Umbilical cord (tissue), 2 donors: ENCODE measurements at places on chromosomes 5 and 9. TPM values are rescaled to one million over a fixed set of nuclear protein-coding genes. Genes with fewer than 3 reads are reported as not detected.

Gene COL15A1
- total RNA-seq: 348 TPM

Gene LRRC70
- total RNA-seq: 1.9 TPM

Gene FOXD4
- 3.4 TPM for total RNA-seq

Gene SLC36A3
- 1.4 TPM for total RNA-seq

Gene FRMD3
- total RNA-seq: 51.3 TPM

Gene FAM169A
- total RNA-seq: 5.3 TPM

Gene NRARP
- total RNA-seq: 1.9 TPM

Gene DEPDC1B
- 16.9 TPM for total RNA-seq

Gene ANP32B
- 14.2 TPM for total RNA-seq

Gene LURAP1L
- total RNA-seq: 30.8 TPM

Gene NEUROG1
- total RNA-seq: not detected

Gene GBGT1
- total RNA-seq: 18.3 TPM

Gene MLANA
- 1.2 TPM for total RNA-seq

Gene PRXL2C
- 17.8 TPM for total RNA-seq

Gene RASGRF2
- 2.9 TPM for total RNA-seq

Gene ADGRD2
- total RNA-seq: not detected

Gene TAF11L12
- 0.96 TPM for total RNA-seq

GRCh38 chr9:26856413-26857032 lies 36.1 kb downstream of the CAAP1 start:
- no peak for DNase-seq

GRCh38 chr9:21144603-21145002 lies 3.0 kb upstream of the IFNW1 start:
- no peak for DNase-seq

DNA sequence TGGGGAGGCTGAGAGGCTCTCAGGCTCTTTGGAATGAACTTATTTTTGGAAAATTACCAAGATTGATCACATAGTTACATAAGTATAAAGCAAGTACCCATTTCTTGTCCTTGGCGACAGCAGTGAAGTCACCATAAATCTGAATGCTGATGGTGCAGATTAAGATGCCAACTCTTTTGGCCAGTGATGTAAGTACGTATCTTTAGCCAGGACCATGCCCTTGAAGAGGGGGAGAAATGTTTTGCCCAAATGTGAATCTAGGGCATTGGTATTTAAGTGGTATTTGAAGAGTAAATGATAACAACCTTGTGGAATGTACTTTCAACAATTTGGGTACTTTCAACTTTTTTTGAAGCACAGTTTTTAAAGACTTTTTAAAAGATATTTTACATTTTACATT lies 68.2 kb upstream of the RAD23B start:
- DNase-seq: no peak

DNA sequence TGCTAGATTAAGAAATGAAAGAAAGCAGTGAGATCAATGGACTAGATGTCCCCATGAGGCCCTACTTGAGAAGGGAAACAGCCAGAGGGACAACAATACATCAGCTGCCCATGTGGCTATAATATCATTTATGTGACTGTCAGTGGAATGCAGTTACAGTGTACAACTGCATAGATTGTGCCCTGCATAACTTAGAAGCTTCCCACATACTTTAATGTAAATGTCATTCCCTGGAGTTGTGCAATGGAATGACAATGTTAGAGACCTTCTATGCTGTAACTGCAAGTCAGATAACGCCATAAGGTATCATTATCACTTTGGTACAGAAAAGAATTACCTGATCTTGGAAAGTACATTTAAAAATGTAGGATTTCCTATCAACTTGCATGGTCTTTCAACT lies 67.4 kb downstream of the FBN2 start:
- no peak for DNase-seq

DNA sequence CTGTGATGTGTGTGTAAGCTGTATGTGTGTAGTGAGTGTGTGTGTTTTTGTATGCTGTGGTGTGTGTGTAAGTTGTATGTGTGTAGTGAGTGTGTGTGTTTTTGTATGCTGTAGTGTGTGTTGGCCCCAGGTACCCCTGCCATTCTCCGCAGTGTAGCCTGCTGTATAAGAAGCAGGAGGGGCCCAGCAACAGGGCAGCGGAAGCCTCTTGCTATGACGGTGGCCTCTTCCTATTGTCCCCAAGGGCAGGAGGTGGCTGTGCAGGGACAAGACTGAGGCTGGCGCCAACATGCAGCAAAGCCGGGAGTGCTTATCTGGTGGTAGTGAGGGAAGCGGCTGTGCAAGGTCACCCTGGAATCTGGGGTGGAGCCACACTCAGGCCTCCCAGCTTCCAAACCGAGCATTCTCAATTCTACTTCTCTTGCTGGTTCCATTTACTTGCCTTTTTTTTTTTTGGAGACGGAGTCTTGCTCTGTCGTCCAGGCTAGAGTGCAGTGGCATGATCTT lies 5.1 kb downstream of the SPAAR start:
- DNase-seq: peak; percentile 63

DNA sequence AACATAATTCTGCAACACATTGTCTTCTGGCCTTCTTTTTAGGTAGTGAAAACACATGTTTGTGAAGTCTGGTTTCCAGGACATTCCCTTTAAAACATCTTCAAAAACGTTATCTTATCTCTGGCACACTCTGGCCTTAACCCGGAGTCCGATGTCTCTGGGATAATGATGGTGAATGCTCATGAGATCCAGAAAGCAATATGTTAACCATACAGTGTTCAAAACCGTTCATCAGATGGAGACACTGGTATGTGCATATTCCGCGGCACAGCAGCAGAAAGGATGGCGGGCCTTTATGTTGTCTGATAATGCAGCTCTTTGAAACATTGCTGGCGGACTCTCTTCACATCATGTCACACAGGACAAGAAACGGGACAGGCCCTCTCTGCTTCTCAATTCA lies 605.2 kb downstream of the CCDC171 start:
- peak; percentile 68 for DNase-seq

- DNase-seq: no peak
Observed at GRCh38 chr9:116030517-116030916, 123.1 kb upstream of the PAPPA start.

GRCh38 chr9:32596096-32596865 lies 23.3 kb upstream of the NDUFB6 start:
- DNase-seq: no peak

GRCh38 chr5:89236900-89237299 lies 353.9 kb upstream of the MEF2C start:
- DNase-seq: no peak

DNA sequence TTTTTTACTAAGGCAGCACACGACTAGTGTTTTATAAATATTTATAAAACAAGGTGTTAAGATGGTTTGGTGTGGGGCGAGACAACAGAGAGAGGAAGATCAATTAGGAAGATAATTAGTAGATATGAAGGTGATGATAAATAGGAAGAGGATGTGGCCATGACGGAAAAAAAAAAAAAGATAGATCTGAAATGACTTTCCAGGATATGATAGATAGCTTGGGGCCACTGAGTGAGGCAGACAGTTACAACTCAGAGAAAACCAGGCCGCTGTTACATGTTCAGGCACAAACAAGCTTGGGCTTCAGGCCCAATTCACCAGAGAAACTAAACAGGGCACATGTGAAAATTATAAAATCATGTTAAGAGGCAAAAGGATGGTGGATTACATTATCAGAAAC lies 43.2 kb downstream of the KIAA0825 start:
- DNase-seq: no peak

DNA sequence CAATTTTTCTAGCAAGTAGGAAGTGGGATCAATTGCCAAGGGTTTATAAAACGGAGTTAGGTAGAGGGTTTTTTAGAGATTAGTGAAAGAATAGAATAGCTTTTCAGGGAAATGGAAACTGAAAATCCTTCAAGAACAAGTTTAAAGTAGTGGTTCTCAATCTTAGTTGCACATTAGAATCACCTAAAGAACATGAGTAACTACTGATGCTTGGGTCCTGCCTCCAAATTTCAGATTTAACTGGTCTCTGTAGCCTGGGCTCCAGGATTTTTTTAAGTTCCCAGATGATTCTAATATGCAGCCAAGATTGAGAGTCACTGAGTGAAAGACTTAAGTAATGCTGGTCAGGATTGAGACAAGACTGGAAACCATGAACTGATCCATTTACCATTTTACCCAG lies 20.5 kb downstream of the ELOVL7 start:
- no peak for DNase-seq

- DNase-seq: no peak
Observed at GRCh38 chr9:97320080-97320642, 12.7 kb downstream of the CCDC180 start.

- DNase-seq: no peak
Observed at GRCh38 chr9:76521244-76521681, 62.3 kb downstream of the GCNT1 start.

- DNase-seq: peak; percentile 50
Observed at GRCh38 chr5:135190416-135191083, 156.5 kb upstream of the PITX1 start.

DNA sequence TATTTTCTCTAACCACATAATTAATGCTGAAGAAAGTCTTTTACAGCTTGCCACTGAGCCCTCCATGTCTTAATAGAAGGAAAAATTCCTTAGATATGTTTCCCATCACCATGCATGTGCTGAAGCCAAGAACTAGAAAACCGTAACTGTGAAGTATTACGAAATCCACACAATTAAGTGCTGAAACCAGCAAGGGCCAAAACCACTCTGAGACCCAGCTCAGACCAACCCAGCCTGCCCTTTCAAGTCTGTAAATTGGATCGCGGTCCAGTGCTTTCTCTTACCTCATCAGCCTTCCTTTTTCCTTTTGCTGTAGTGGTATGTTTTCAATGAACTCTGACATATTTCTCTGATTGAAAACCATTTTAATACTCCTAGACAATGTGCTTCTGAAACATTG lies 26.3 kb downstream of the SEMA5A start:
- DNase-seq: peak; percentile 52

DNA sequence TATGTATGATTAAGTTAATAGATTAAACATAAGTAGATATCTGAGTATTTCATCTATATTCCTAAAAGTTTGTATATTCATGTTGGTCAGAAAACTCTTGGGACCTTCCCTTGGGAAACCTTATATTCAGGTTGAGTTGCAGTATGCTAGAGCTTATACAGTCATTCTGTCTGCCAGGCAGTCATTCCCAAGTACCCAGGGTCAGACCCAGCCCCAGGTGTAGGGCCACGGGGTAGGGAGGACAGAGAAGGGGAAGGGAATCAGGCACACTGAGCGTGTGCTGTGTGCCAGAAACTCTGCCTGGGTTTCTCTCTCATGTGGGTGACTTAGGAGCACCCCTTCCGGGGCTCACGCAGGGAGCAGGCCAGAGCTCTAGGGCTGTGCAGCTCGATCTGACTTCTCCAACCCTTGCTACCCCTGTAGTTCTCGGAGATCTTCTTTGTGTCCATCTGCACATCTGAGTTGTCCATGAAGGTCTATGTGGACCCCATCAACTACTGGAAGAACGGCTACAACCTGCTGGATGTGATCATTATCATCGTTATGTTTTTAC lies 28.2 kb downstream of the CATSPER3 start:
- DNase-seq: no peak

GRCh38 chr5:138697720-138698360 lies 55.4 kb upstream of the CTNNA1 start:
- no peak for DNase-seq

DNA sequence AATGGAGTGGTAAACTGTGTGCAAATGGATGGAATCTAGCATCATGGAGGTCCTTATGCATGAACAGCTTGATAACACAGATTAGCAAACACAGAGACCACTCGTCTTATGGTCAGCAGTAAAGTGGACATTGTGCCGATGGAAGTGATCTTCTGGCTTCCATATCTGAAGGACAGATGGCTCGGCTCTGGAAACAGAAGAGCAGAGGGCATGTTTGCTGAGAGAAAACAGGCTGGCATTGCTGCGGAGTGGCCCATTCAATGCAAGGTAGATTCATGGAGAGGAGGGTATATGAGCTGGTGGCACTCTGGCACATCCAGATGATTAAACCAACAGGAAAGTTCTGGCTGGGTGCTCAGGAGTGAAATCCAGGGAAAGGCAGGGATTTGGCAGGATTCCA lies 513.2 kb downstream of the DIRAS2 start:
- DNase-seq: no peak

DNA sequence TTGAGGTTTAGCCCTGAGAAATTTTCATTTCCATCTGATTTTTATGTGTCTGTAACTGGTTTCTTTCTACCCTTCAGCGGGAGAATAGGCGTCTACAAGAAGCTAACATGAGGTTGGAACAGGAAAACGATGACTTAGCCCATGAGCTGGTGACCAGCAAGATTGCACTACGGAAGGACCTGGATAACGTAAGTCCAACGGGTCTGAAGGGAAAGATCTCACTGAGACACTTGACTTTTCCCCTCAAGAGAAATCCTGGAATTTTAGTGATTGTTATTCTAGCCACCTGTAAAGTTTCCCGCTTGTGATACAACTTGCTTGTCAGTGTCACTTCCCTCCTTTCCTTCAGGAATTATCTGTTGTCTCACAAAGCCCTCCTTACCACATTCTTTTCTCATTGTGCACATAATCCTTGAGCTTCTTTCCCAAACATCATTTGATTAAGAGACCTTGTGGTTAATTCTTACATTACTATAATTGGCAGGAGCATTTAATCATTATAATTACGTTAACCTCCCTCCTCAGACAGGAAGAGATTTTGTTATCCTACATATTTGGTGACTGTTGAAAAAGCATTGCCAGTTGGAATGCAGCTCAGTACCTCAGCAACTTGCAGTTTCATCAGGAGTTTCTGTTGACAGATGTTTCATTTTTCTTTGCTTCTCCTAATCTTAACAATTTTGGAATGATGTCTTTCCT lies 56.9 kb downstream of the GPR21 start:
- no peak for DNase-seq

DNA sequence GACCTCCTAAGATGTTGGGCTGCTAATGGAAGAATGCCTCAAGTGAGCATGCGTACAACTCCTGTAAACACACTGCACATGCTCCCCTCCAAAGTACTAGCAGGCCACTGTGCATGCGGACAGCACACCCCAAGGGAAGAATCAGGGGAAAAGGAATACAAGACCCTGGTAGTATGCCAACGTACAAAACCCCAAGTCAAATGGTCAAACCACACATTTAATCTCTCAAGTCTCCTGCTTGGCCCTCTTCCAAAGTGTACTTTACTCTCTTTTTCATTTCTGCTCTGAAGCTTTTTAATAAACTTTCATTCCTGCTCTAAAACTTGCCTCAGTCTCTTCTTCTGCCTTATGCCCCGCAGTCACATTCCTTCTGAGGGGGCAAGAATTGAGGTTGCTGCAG lies 466.4 kb downstream of the DMRTA1 start:
- no peak for DNase-seq

DNA sequence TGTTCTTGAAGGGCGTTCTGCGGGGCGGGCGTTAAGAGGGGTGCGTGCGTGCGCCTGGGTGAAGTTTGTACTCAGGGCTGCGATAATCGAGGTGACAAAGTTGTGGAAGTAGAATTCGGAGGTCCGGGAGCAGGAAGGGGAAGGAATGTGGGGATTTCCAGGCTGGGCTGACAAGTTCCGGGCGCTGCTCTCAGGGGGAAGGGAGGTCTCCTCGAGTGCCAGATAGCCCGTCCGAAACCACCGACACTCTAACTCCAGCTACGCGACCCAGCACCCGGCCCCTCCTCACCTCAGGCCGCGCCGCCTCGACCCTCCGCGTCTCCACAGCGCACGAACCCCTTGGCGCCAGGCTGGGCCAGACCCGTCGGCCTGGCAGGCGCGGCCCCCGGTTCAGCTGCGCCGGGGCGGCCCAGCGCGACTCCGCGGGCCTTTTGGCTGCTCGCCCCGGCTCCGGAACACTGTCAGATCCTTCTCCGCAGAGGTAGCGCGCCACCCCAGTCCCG lies at the start of gene IL6ST:
IL6ST (minus strand) TSS at position 469 of the 503 bp plus-strand sequence. CDS start 18,685 bp downstream, outside the sequence.
- DNase-seq: peak; percentile 81
